ENCODE measurements at places on chromosomes 3 and 15. TPM values are rescaled to one million over a fixed set of nuclear protein-coding genes. Genes with fewer than 3 reads are reported as not detected.

The ALS2CL gene
- total RNA-seq, result 43.8 TPM

The PAQR5 gene
- 20.5 TPM for total RNA-seq

The RYR3 gene
- total RNA-seq, result 2.0 TPM

GRCh38 chr15:43220991-43221403, at the start of gene EPB42:
Gene EPB42, minus strand, starts transcription at chr15:43221018. Its CDS starts 193 bp downstream, at chr15:43220825.
- no peak for DNase-seq

GRCh38 chr15:70280781-70281180, 183.1 kb upstream of the TLE3 start:
- no peak for DNase-seq

DNA sequence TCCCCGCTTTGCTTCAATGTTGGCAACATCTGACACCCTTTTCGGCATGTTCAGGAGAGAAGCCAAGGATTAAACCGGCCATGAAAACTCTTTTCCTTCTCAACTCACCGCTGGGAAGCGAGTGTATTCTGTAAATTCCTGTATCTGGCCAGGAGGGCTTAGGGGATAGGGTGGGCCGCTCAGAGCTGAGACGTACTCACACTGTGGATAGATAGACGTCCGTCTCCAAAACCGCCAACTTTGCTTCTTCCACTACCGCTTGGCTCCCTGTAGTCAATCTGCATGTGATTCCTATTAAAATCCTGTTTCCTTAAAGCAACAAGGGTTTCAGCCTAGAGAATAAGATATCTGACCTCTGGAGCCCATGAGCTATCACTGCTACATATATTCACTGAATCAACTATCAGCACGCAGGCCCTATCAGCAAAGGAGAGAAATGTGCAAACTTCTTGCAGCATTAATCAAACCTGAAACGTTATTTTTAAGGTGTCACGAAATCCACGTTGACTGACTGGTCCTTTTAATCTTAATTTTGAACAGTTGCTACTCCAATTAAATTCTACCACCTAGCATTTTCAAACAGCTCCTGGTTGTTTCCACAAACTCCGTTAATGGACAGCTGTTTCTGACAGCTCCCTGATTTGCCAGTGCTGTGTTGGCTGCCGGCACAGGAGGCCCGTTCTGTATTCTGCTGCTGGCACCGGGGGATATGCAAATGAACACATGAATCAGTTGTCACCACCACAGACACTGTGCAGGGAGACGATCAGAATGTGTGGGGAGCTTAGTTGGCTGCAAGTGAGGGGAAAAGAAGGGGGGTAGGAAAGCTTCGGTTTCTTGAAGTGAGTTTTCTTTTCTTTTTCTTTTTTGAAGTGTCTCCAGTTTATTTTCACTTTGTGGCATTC, 438.9 kb upstream of the ARRDC4 start:
- DNase-seq, result no peak

- DNase-seq, result no peak
Observed at GRCh38 chr3:96466441-96466840, 348.0 kb upstream of the EPHA6 start.

GRCh38 chr3:42276141-42277132, 10.5 kb upstream of the CCK start:
- DNase-seq, result no peak

- no peak for DNase-seq
Observed at GRCh38 chr15:47696351-47696750, 21.0 kb upstream of the SEMA6D start.

GRCh38 chr15:33142708-33143107, 51.8 kb downstream of the FMN1 start:
- DNase-seq, result no peak

DNA sequence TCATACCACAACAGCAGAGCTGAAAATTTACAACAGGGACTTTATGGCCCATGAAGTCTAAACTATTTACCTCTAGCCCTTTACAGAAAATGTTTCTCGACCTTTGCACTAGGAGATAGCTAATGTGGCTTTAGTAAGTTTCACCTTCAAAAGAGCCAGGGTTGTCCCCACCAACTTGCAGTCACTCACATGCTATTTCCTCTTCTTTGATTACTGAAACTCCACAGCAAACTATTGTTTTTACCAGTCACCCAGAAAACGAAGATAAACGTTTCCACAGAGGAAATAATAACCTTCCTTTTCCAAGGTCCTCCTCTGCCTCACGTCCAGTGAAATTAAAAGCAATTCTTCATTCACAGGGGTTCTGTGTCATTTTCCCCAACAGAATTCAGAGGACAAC, 48.2 kb downstream of the WWTR1 start:
- DNase-seq, result no peak

GRCh38 chr3:37052860-37053259, 59.5 kb downstream of the MLH1 start:
- no peak for DNase-seq

GRCh38 chr3:55487381-55488241, 505 bp upstream of the WNT5A start:
- no peak for DNase-seq

DNA sequence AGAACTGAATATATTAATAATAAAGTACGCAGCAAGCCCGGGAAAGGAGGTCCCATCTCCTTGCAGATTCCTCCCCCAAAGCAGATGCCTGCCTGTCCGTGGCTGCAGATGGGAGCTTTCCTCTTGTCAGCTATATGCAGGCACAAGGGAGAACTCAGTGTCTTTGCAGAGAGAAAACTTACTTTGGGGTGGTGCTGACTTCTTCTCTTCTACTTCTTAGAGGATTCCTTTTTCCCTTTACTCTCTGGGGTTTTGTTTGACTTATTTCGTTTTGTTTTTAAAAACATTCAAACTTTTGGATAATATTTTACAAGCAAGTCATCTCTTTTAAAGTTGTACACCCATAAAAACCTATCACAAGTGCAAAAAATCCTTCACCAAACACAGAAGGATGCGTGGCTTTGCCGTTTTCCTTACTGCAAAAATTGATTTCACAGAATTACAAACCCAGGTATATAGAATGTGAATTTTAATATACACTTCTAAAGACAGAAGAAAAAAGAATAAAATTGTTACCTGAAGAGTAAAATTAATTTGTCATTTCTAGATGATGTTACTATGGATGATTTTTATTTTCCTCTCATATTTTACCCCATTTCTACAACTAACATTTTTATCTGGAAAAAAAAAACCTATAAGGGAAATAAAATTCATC, 65.3 kb upstream of the IGF1R start:
- DNase-seq, result no peak

DNA sequence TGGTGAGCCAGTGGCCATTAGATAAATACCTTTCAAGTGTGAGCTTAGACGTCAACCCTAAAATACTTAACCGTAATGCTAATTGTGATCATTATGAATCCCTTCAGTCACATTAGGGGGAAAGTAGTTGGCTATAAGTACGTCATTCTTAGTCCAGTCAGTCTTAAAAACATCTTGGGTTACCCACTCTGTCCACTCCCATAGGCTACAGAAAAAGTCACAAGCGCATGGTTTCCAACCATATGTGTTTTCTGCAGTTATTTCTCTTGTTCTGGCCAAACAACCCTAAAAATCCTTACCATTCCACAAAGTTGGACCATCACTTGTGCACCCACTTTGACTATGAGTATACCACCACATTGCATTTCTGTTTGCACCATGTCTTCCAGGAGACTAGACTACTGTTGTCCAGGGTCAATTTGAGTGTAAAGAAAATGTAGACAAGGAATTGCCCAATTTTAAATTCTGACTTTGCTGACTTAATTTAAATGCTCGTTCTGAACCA, 3.3 kb downstream of the RPL15 start:
- DNase-seq, result no peak

- DNase-seq, result no peak
Observed at GRCh38 chr15:91488452-91488851, 365.1 kb upstream of the SLCO3A1 start.

DNA sequence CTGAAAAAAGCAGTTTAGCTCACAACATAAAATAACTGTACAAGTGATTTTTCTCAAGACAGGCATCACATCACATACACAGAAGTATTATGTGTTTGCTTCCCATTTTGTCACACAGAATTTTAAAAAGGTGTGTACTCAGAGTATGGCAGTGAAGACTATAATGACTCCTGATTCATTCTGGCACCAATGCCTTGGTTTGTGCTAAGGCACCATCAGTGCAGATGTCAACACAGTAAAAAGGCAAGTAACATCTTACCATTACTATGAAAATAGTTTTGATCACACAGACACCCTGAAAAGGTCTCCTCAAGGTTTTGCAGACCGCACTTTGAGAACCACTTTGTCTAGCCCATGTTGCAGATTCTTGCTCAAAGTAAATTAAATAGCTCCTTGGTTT, 191.6 kb downstream of the KLHL25 start:
- no peak for DNase-seq

GRCh38 chr3:65856907-65857306, 181.8 kb downstream of the MAGI1 start:
- DNase-seq, result no peak

GRCh38 chr15:101600035-101600434, 52.1 kb downstream of the TM2D3 start:
- no peak for DNase-seq

DNA sequence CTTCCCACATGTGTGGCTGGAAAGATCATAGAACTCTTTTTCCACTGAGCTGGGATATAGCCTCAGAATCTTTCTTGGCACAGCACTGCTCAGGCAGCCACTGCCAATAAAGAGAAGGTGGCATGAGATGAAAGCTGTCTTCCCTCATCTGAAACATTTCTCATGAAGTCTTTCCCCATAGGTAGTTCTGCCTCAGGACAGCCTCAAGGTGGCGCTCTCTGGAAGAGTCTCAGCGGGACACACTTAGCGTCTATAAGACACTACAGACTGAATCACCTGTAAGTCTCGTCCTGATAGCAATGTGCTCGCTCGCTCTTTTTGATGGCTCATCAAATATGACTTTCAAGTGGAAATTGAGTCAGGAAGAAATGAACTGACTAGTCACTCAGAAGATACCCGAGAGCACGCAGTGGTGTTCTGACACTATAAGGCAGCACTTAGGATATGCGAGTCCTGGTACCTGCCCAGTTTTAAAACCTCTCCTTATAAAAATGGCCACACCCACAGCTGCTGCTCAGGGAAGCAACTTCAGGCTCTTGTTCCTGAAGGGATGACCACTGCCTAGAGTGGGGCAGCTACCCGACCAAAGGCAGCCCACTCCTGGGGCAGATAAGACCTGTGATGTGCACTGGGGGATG, 269.5 kb downstream of the SUCLG2 start:
- peak; percentile 27 for DNase-seq

- DNase-seq, result no peak
Observed at GRCh38 chr3:184656458-184656828, 55.4 kb downstream of the MAGEF1 start.

GRCh38 chr15:77500989-77501388, 80.3 kb downstream of the HMG20A start:
- no peak for DNase-seq

GRCh38 chr3:123286308-123287023, 84.7 kb downstream of the SEC22A start:
- peak; percentile 47 for DNase-seq

DNA sequence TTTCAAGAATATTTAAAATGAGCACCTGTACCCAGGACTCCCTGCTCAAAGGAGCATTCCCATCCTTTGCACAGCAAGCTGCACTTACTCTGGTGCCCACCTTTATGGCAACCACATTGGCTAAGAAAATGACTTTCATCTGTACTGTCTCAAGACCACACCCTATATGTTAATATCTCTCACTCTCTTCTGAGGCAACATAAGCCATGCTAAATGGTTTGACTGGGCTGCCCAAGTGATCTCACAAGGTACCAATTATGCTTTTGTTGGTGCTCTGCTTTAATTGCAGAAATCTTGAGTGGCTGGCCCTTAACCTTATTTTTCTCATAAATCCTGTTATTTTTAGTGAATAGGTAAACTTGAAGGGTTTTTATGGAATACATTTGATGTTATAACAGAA, 17.7 kb downstream of the RYK start:
- DNase-seq, result no peak

DNA sequence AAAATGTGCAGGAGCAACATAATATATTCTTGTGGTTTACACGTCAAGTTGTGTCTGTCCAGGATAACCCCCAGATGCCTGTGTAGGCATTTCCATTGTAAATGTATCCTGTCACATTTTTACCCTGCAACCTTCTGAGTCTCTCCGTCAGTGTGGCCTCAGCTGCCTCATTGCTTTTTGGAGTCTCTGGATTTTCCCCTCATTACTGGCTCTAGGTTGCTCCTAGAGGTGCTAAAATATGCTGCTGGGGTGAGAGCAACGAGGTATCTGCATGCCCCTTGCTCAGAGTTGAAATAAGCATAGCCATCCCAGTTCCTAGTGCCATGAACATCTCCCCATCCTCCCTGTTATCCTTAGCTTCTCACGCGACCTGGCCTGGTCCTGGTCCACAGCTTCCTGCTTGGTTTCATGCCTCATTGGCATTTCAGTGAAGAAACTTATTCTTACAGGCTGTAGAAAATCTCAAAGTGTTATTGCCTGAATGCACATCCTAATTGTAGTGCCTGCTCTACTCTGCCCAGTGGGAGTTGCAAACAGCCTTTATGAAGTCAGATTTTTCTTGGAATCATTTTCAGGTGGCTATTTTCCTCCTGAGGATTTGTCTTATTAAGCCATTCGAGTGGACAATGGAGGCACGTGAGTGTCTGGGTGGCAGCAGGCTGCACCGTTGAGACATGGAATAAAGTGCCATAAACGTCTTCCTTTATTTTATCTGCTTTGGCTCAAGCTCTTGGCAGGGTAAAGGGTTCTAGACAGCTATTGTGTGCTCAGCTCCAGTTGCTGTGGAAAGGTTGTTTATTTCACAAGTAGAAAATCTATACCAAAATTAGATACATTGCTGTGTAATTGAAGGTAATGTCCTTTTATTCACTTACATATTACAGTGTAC, 33.2 kb downstream of the OXNAD1 start:
- DNase-seq, result no peak

- DNase-seq, result no peak
Observed at GRCh38 chr3:161230621-161231171, 9.6 kb downstream of the NMD3 start.

DNA sequence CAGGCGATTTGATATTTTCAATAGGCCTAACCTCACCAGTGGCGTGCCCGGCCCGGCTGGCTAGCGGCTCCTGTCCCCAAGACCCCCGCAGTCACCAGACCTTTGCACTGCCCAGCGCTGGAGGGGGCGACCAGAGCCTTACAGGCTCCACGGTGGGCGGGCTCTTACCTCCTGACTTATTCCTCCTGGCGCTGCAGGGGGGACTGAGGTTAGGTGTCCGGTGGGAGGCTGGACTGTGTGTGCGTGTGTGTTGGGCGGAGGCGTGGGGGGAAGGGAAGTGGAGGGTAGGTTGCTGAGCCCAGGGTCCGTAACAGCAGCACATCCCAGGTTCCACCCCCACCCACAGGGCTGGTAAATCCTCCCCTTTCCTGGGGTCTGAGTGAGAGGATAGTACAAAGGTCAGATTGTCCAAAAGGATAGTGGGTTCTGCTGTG, 27.5 kb upstream of the THRB start:
- DNase-seq, result no peak

GRCh38 chr3:183896610-183897009, 11.9 kb upstream of the PARL start:
- DNase-seq, result no peak

GRCh38 chr3:186277268-186277909, 84.6 kb downstream of the DGKG start:
- DNase-seq, result no peak

DNA sequence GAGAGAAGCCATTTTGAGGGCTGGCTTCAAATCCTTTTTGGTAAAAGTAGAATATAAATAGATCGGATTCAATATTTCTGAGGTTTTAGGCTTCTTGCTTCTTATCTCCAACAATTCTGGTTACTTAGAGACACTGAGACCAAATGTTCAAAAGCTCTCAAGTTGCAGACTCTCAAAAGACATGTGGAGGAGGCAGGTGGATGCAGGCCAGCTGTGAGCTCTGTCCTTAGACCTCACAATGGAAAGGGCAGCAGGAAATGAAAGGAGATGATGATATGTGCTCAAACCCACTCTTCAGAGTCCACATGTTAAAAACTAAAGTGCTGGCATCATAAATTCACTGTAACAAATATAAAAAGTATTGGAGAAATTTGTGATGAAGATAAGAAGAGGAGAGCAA, 424.9 kb upstream of the ALCAM start:
- DNase-seq, result no peak
